Activated CD4-positive, alpha-beta memory T cell treated with anti-CD3 and anti-CD28 coated beads for 36 hours (primary cell): ENCODE measurements at places on chromosomes 2 and 18.

GRCh38 chr18:76553715-76554546 lies 58.9 kb upstream of the ZNF516 start:
- no peak for DNase-seq

DNA sequence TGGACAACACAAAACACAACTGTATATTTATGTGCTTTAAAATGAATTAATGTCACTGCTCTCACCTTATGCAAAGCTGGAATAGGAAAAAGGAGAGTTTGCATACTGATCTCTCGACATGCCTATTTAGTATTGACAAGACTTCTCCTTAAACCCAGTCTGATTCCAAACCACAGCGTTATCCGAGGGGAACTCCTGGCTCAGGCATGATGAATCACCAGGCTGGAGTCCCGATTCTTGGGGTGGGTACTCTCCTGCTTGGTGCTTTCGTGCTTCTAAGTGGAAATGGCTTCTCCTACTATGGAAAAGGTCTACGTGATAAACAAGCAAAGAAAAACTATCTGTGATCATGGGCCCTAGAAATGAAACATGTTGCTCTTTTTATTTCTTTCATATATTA lies 88.9 kb upstream of the SLC35G4 start:
- no peak for DNase-seq

DNA sequence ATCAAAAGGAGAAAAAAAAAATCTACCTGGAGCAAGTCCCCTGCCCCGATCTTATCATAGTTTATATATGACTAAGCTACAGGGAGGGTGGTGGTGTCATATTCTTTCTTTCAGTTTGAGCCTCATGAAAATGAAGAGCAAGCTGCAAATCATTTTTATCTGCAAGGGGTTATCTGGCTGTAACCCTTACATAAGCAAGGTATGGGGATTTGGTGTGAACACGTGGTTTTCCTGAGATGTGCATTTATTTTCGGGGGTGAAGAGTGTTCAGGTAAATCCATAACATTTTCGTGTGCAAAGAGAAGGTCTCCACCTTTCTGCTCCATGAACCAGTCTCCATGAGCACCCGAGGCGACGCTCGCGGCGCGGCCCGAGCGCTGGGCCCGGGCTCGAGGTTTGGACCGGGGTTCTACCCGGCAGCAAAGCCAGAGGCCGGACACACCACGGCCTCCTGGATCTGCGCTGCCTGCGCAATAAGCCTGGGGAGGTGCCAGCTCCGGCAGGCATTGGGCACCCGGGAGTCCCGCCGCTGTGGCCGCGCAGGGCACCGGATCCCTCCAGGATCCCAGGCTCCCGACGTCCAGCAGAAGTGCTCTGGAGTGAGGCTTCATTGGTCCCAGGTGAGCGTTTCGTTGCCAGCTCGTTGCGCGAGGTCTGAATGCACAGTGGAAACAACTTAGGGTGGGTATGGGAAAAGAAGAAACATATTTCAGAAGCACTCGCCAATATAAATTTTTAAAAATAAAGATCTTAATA lies 36.1 kb upstream of the GPD2 start:
- peak; percentile 26 for DNase-seq

DNA sequence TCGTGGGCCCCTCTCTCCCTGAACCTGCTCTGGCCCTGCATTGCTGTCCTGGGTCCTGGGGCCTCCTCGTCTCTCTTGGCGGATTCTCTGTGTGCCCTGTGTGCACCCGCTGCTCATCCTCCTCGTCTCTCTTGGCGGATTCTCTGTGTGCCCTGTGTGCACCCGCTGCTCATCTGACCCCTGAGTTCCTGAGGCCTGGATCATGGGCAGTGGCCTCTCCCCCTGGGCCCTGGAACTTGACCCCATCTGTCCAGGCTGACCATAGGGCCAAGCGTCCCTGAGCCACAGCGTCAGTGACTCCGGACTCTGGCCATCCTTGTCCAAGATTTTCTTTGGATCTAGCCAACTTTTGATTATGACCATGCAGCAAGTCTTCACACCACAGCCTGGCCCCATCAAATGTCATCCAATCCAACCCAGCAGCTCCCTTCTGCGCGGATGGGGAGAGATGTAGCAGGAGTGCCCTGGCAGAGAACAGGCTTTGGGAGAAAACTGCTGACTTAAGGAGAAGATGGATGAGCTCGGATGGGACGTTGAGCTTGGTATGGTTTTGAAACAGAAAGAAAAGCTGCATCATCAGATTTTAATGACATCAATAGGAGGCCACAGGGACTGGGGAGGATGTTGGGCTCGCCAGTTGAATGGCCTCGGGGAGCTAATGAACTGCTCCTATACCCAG lies 455.1 kb upstream of the HS6ST1 start:
- DNase-seq: no peak

- no peak for DNase-seq
Measured at GRCh38 chr2:231058761-231059550, 2.3 kb downstream of the PSMD1 start.

DNA sequence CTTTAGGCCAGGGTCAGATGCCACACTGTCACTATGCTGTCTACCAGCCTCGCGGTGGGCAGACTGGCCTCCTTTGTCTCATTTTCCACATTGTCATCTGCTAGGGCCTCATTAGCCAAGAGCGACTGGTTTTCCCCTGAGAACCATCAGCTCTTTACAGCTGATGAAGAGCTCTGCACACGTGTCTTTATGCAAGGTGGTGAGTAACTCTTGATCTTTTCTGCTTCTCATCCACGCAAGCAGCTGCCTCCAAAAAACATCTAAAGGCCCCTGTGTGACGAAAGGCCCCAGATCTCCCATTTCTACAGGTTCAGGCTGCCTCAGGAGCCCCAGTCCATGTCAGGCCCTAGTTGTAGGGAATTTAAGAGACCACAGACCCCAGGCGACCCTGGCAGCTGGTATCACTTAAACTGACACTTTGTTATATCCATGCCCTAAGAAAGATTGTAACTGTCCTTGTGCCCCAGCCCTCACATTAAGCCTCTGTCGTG lies 52.9 kb downstream of the DPYSL5 start:
- DNase-seq: no peak

GRCh38 chr18:42271647-42272414 lies 316.8 kb downstream of the PIK3C3 start:
- DNase-seq: no peak

DNA sequence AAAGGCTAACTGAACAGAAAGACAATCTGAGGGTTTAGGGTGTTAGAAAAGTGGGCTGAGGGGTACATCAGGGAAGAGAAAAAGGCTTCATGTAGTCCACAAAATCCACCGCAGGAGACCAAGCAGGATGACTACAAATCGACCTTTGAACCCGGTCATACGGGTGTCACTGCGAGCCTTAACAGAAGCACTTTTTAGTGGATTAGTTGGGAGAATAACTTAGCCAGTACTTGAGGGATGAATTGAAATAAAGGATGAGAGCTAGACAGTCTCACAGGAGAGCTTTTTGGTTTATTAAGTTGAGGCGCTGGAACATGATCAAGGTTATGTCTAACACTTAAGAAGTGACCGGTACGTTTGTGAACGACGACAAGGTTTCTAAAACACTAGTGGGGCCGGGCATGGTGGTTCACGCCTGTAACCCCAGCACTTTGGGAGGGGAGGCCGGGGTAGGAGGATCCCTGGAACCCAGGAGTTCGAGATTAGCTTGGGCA lies 217.7 kb downstream of the MCFD2 start:
- DNase-seq: no peak

DNA sequence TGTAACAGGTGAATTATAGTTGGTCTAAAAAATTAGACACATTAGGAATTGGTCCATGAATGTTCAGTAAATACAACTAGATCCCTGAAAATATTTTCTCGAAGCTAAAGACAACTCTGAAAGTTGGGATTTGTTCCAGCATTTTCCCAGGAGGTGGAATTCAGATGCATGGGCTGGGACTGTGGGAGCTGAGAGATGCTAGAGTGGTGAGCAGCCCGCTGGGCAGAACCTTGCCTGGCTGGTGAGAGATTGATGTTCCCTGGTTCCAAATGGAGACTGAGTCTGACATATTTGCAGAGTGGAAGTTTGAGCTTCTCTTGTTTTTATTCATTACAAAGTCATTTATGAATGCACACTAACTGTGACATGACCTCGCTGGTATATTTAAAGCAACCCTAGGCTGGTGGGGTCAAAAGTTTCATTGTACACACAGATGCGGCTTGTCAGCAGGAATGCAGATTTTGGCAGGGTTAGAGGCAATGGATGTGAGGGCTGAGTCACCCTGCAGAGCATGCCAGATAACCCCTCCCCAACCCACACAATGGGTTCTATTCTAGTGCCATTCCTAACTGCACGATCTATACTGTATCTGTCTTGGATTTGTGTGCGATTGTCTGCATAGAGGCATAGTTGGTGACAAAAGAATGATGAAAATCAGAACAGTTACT lies 23.5 kb upstream of the TMEM178A start:
- no peak for DNase-seq

GRCh38 chr2:54088719-54089118 lies 26.7 kb upstream of the ACYP2 start:
- no peak for DNase-seq

GRCh38 chr2:98898423-98898841 lies 37.6 kb downstream of the CRACDL start:
- DNase-seq: no peak

- DNase-seq: peak; percentile 58
Measured at GRCh38 chr2:42722320-42723190, 41.4 kb downstream of the OXER1 start.

DNA sequence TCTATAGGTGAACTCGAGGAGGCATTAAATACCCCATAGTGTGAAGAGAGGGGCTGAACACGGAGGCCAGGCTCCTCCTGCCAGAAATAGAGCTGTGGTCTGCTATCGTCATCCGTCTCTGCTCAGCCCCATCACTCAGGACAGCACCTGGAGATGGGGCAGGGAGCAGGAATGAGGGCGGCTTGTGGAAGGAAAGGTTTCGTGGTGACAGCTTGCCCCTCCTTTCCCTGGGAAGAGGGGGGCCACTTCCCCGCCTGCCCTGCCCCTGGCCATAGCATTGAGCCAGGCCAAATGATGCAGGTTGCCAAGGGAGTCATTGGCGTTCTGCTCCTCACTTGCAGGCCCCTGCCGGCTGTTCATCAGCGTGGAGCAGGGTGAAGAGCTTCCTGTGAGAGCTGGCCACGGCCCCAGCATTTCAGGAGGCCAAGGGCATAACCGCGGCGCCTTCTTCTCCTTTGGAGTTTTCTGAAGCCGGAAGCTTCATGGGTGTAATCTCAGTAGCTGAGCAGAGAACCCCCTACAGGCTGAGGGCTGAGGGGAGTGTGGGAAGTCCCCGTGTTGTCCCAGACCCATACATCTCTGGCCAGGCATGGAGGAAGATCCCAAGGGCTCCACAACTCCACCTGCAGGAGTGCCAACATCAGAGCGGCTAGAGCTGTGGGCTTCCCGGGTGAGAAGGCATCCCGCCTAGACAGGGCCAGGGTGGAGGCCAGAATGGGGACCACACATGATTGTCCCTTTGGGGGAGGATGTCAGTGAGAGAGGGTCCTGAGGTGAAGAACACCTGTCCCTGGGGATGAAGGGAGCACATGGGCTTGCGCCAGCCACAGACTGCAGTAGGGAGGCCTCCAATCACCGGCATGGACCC lies 112.5 kb upstream of the GLI2 start:
- no peak for DNase-seq

DNA sequence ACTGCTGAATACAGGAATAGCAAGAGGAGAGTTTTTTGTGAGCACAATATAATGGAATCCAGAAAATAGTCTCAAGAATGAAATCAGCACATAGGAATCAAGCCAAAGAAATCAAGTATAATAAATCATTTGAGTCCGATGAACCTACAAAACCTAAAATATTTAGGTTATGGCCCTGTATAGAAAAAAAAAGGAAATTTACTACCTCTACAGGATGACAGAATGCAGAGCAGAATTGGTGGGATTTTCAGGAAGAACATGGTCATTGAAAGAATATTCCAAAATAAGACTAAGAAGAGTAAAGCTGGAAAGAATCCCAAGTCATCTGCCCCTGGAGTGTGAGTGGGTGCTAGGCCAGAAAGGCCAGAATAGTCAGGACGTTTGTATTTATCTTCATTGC lies 1041.2 kb upstream of the CDH2 start:
- DNase-seq: no peak

- no peak for DNase-seq
Measured at GRCh38 chr2:208112969-208113368, 11.4 kb downstream of the CRYGD start.

GRCh38 chr2:44825702-44826101 lies 115.8 kb upstream of the SIX3 start:
- DNase-seq: no peak

GRCh38 chr18:23618862-23619387 lies 32.6 kb upstream of the NPC1 start:
- DNase-seq: no peak

DNA sequence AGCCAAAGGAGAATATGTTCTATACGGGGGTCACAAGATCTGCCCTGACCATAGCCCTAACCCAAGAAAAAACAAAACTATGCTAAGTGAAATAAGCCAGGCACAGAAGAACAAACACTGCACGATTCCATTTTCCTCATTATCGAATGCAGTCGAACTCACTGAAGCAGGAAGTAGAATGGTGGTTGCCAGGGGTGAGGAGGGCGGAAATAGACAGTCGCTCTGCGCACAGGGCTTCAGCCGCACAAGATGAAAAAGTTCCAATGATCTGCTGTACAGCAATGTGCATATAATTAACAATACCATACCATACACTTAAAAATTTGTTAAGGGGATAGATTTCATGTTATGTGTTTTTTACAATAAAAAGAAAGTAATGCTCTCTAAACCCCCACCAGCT lies 257.7 kb downstream of the TXNL1 start:
- DNase-seq: no peak

DNA sequence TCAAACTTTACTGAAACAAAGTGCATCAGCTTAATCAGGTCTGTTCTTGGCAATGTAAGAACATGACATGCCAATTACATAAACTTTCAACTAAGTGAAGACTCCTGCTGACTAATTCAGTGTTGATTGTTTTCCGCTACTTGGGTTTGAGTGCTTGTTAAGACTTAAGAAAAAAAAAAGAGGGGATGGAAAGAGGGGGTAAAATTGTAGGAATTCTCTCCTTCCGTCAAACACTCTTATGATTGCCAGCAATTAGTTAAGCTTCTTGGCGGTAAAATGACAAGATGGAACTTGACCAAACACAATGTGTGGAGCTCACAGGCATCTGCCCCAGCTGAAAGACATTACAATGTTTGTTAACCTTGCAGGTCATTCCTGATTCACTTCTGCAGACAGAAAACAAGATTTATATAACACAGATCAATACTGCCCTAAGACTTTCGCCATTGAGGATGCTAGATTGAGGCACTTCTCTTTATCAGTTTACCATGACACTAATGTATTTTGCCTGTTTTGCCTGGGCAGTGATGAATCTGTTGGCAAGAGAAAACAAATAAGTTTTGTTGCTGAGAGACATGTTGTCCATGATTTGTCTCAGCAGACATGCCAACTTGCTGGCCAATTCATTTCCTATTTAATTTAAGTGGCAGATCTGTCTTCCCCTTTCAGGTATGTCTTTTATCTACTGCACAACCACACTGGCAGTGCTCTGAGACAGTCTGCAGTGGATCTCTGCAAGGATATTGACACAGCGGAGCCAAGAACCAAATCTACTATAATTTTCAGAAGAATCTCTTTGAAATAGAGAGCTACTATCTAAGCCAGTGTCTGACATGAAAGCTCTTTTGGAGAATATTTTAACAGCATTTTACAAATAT lies 410.0 kb upstream of the KCNH7 start:
- DNase-seq: no peak

GRCh38 chr2:86027196-86027921 lies 78.3 kb downstream of the POLR1A start:
- DNase-seq: no peak

GRCh38 chr2:178163395-178163794 lies 30.9 kb upstream of the OSBPL6 start:
- no peak for DNase-seq

- DNase-seq: no peak
Measured at GRCh38 chr2:177603181-177603580, 210.6 kb downstream of the AGPS start.
